ENCODE measurements at places on chromosomes 2 and 18.

GRCh38 chr2:98014379-98014778 lies 18.6 kb upstream of the TMEM131 start:
- no peak for DNase-seq

DNA sequence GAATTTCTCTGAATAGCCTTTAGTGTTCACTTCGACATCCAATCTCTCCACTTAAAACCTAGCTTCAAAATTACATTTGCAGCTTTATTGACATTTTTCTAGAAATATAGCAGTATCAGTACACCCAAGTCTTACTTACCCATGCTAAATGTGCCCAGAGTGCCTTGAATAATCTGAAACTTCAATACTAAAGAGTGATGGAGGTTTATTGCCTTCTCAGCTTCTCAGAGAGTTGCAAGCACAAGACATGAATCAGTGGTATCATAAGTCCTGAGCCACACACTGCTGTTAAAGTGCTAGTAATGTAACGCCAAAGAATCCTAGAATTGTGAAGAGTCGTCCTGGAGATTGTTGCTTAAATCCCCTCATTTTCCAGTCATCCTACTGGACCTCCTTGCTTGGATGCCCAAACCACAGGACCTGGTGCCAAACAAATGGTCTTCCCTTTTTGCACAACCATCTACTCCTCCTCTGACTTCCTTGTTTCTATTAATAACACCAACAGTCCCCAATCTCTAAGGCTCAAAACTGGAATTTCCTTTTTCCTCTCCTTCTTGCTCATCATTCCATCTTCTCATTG lies 83.2 kb upstream of the SPATS2L start:
- no peak for DNase-seq

DNA sequence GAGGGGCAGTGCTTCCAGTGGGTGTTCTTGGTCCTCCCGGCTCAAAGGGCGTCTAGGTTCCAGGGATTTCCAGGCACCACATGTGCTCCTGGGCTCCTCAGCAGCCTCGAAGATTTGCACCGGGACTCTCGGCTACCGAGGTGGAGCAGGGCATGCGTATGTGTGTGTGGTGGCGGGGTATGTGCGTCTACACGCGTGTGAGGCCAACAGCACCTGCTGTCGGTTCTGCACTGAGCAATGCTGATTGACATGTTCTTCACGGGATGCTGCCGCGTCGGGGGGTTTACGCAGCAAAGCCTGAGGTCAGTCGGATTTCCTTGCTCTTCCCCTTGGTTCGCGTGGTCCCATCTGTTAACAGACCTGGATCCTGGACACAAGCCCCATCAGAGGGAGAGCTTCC lies 119.8 kb downstream of the NDUFA10 start:
- no peak for DNase-seq

GRCh38 chr18:27931535-27931934 lies 245.4 kb downstream of the CDH2 start:
- DNase-seq: no peak

GRCh38 chr18:8843005-8843404 lies 137.6 kb downstream of the MTCL1 start:
- no peak for DNase-seq

DNA sequence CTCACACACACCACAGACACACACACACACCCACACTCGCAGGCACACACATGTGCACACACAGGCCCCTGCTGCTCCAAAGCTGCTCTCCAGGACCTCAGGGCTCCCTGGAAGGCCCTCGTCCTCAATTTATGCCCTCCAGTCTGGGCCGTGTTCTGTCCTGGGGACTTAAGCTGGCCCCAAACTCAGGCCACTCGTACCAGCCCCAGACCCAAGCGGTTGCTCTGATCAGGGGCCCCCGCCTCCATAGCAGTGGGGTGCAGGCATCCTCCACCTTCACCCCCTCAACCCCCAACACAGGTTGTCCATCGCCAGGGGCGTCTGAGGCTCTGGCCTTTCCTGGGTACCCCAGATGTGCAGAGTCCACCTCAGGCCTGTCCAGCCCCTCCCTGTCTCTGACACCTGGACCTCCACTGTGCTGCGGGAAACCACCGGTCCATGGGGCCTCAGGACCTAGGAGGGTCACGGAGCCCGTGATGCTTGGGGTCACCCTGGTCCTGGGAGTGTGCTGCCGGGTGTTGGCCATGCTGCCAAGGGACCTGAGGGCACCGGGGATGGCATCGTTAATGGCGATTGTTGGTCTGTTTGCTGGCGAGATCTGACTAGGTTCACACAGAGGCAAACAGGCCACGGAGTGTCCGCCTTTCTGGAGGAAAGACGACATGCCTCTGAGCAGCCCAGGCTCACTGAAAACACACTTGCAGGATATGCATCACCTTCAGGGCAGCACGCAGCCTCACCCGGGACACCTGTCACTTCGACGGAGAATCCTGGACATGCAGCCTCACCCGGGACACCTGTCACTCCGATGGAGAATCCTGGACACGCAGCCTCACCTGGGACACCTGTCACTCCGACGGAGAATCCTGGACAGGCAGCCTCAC lies 155.6 kb downstream of the NDUFA10 start:
- no peak for DNase-seq

DNA sequence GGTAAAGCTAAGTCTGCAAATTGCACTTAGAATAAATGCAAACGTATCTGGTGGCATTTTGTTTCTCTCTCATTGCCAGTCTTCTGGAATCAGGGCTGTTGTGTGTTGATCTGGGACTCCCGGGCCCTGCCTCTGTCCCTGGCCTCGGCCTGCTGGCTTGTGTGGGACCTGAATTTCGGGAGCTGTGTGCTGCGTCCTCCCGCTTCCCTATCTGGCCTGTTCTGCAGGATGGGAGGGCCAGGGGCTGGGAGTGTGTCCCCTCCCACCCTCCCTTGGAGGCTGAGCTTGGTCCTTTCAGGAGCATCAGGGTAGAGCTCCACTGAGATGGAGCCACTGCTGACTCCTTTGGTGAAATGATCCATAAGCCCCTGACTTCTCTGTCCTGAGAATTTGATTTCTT lies 118.5 kb downstream of the ACKR3 start:
- no peak for DNase-seq

GRCh38 chr2:3320910-3321605 lies 56.6 kb downstream of the EIPR1 start:
- no peak for DNase-seq

- DNase-seq: no peak
Observed at GRCh38 chr2:164458792-164459191, 162.5 kb downstream of the GRB14 start.

- no peak for DNase-seq
Observed at GRCh38 chr2:229868794-229869193, 53.0 kb downstream of the TRIP12 start.

GRCh38 chr18:9109523-9109922 lies 7.0 kb downstream of the NDUFV2 start:
- peak; percentile 65 for DNase-seq

- no peak for DNase-seq
Observed at GRCh38 chr2:43376523-43377198, 150.3 kb upstream of the ZFP36L2 start.

GRCh38 chr2:96985181-96985945 lies 1.0 kb downstream of the FAM178B start:
- no peak for DNase-seq

DNA sequence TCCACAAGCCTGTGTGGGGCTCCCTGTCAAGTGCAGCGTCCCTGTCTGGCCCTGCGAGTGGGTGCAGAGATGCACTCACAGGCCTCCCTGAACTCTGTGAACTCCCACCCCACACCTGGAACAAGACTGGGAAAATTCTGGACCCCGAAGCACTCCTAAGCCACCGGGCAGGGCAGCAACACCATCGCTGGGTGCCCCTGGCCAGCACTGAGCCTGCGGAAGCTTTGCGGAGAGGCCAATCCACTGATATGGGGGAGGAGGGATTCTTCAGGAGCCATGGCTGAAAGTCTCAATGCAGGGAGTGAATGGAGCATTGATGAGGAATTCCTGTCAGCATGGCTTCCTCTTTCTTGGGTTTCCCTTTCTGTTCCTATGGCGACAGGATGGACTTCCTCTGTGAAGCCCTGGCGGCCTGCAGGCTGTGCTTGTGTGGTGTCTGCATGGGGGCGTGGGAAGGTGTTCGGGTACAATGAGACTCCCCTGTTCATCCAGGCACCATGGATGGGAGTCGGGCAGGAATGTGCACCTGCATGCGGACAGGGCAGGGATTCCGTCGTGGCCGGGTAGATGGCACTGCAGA lies 15.1 kb downstream of the TRIB2 start:
- DNase-seq: no peak

GRCh38 chr2:190682168-190682567 lies 33.3 kb downstream of the NAB1 start:
- peak; percentile 47 for DNase-seq

DNA sequence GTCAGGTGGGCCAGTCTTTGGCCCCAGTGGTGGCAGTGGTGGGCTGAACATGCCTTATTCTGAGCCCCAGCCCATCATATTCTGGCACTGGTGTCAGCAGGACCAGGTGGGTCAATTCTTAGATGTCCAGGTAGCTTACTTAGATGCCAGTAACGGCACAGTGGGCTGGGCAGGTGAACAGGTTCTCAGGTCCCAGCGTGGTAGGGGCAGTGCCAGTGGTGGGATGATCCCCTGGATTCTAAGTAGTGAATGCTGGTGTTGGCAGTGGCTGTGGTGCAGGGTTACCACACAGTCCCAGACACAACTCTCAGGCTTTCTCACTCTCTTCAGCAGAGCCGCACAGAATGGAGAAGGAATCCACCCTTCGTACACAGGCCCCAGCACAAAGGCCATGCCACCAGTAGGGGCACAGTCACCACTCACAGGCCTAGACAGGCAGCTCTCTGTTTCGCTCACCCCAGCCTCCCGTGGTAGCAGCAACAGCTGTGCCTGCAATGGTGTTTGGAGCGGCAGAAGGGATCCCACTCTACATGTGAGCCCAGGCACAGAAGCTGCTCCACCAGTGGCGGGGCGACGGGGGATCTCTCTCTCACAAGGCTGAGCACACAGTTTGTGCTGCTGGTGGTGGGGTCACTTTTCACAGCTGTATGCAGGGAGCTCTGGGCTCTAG lies 97.3 kb downstream of the ANKRD12 start:
- DNase-seq: no peak

- DNase-seq: no peak
Observed at GRCh38 chr18:49778826-49779465, 34.4 kb downstream of the ACAA2 start.

DNA sequence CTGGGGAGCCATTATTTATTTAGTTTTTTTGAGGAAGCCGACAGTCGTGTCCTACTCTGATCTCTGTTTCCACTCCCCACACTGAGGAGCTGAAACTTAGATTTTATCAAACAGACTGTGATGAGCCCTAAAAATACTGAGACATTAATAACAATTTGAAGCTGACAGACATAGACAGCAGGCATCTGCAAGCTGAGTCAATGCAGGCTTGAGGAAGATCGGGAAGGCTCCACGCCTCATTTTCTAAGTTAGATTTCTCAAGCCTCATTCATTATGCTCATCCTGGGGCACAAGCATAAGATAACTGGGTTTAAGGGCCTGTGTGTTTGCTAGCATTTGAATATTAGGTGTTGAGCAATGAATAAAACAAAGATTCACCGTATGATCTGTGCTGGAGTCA lies 26.3 kb downstream of the EFR3B start:
- DNase-seq: no peak

- peak; percentile 43 for DNase-seq
Observed at GRCh38 chr2:98736464-98736889, 5.5 kb upstream of the MGAT4A start.

GRCh38 chr2:201520201-201520600 lies 68.7 kb downstream of the STRADB start:
- no peak for DNase-seq

GRCh38 chr2:15842758-15843666 lies 97.3 kb upstream of the MYCN start:
- no peak for DNase-seq

GRCh38 chr2:11102956-11103860 lies 52.1 kb upstream of the SLC66A3 start:
- no peak for DNase-seq

GRCh38 chr2:28752631-28753376 lies 1.2 kb downstream of the PPP1CB start:
- DNase-seq: no peak

DNA sequence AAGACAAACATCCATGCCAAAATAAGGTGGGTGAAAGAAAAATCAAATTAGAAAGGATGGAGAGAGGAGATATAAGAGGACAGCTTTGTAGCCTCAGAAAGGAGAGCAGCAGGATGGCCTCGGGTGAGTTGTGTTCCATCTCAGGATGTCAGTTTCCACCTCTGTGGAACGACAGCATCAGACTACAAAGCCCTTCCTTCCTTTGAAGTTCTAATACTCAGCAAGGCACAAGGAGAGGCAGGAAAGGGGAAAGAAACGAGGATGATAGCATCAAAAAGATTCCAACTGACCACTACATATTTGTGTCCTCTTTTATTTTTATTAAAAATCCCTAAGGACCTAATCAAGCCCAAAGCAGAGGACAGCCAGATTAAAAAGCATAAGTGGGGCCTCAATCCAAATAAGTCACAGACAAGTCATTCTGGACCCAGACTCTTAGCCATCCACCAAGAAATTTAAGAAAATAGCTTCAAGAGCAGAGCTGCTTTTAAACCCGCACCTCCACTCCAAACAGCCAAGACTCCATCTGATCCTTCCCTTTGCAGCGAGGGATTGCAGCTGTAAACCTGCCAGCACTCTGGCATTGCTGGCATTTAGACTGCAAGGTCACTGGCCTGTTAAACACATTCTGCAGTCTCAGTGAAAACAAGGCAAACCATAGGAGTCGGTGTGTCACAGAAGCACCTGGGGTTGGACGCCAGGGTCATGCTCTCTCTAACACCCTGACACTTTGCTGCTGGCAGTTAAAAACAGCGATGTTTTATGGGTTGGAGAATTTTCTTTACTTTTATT lies 314.5 kb upstream of the CHAC2 start:
- DNase-seq: no peak

DNA sequence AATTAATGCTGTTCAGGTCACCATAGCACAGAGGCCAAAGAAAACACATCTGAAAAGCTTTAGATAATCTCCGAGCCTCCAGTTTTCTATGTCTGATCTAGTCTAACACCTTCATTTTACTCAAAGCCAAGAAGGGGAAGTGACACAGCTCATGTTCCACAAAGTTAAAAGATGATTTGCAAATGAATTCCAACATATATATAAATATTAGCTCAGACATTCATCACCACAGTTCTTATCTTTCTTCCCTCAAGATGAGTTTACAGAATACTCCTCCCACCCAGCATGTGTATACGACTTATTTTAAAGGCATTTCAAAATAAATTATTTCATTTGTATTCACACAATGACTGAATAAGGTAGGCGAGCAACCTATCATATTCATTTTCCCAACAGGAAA lies 82.4 kb downstream of the AAK1 start:
- DNase-seq: no peak

DNA sequence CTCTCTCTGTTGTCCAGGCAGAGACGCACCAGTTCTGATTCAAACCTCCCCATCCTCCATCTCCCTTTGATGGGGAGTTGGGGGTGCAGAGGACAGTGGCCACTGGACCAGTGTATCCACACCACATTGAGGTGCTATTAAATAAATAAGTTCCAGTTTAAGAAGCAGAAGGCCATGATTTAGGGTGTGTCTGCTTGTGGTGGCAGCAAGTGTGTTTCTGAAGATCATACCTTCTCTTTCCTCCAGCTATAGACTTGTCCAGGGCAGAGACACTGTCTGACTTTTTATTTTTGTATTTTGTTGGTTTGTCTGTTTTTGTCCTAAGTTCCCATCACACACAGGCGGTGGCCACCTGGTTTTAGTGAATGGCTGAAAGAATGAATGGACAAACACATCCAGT lies 16.5 kb upstream of the INO80C start:
- no peak for DNase-seq

All from HCEC 1CT (cell line).